ENCODE measurements at places on chromosomes 12 and 14. TPM values are rescaled to one million over a fixed set of nuclear protein-coding genes. Genes with fewer than 3 reads are reported as not detected.

TAS2R19 gene
- 9.1 TPM for total RNA-seq

SDS gene
- 3.8 TPM for total RNA-seq

DTX1 gene
- 58.4 TPM for total RNA-seq

RDH11 gene
- 95.5 TPM for total RNA-seq

GPR65 gene
- total RNA-seq = 0.87 TPM

RTN1 gene
- 609 TPM for total RNA-seq

ADCY4 gene
- total RNA-seq = 15.7 TPM

POLE gene
- total RNA-seq = 30.3 TPM

PPP4R4 gene
- 36.6 TPM for total RNA-seq

TBX3 gene
- 4.1 TPM for total RNA-seq

SMCO2 gene
- 3.6 TPM for total RNA-seq

NEUROD4 gene
- not detected for total RNA-seq

CAPZA3 gene
- total RNA-seq = not detected

SLC7A8 gene
- 43.6 TPM for total RNA-seq

ART4 gene
- not detected for total RNA-seq

Measured in dorsolateral prefrontal cortex (tissue), 122 donors.